Type B pancreatic cell (in vitro differentiated cells): ENCODE measurements at places on chromosomes 11 and 22. TPM values are rescaled to one million over a fixed set of nuclear protein-coding genes. Genes with fewer than 3 reads are reported as not detected.
A peak's percentile ranks its signal among the peaks of the same experiment; 100 is the strongest.

The ZBED5 gene
- total RNA-seq, result 54.6 and 88.0 TPM in 2 replicates

The HTR3B gene
- 0.17 TPM in 2 replicates for total RNA-seq

The PIWIL4 gene
- 4.2 and 11.6 TPM in 2 replicates for total RNA-seq

DNA sequence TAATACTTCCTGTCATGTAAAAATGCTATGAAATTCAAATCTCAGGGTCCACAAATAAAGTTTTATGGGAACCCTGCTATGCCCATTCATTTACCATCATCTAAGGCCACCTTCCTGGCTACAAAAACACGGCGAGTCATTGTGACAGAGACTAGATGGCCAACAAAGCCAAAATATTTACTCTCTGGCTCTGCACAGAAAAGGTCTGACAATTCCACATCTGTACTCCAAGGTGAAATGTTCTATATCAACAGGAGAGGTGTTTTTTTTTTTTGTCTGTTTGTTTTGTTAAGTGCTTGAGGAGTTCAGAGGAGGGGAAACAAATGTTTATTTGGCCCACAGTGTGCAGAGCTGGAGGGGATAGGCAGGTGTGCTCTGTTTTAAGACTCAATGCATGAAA is 18.6 kb upstream of the TMA7B start:
- DNase-seq, result no peak

The CATSPER1 gene
- not detected in 2 replicates for total RNA-seq

The LARGE1 gene
- total RNA-seq, result 62.4 and 96.6 TPM in 2 replicates

The GLYATL2 gene
- 0.58 TPM in 1 of 2 replicates, not detected in the other for total RNA-seq

DNA sequence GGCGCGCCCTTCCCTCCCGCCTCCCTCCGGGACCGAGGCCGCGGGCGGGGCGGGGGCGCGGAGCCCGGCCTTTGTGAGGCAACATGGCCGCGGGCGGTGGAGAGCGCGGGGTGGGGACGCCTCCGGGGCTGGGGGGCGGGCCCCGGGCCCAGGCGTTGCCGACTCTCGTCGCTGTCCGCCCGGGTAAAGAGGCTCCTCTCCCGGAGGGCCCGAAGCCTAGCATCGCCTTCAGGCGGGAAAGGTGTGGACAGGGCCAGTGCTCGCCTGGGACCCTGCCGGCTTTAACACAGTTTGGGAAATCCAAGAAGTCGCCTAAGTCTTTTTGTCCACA is 369 bp downstream of the DGCR8 start:
- no peak for DNase-seq

The NAALADL1 gene
- total RNA-seq, result 1.2 and 4.3 TPM in 2 replicates

GRCh38 chr11:68974421-68975194 is 6.2 kb downstream of the MRGPRD start:
- DNase-seq, result no peak

The CYP2D6 gene
- total RNA-seq, result 3.1 and 4.0 TPM in 2 replicates

DNA sequence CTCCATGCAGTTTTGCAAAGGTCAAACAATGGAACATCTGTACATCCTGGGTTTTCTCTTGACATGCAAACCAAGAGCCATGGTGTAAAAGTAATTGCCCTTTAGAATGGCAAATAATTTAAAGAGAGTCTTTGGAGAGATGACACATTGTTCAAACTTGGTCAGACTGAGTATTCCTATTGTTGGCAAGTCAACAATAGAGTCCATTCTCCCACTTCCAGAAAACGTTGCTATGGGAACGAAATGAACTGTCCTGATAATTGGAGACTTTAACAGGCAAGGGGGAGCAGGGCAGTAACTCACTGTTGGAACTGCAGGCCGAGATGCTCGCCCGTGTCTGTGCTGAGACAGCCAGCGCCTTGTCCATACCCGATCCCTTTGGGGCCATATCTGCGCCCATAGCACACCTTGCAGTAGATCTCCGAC is 13.9 kb downstream of the CSRP3 start:
- no peak for DNase-seq

GRCh38 chr11:71248251-71248570 is 4.2 kb downstream of the SHANK2 start:
- DNase-seq, result no peak

- DNase-seq, result no peak
Measured at GRCh38 chr11:396511-396947, 2.5 kb downstream of the PKP3 start.

GRCh38 chr11:29616611-29617010 is 400.2 kb downstream of the KCNA4 start:
- no peak for DNase-seq

- DNase-seq, result no peak
Measured at GRCh38 chr11:88569342-88569741, 231.8 kb upstream of the CTSC start.

GRCh38 chr22:46067159-46068111 is 82.9 kb upstream of the PPARA start:
- DNase-seq, result no peak

DNA sequence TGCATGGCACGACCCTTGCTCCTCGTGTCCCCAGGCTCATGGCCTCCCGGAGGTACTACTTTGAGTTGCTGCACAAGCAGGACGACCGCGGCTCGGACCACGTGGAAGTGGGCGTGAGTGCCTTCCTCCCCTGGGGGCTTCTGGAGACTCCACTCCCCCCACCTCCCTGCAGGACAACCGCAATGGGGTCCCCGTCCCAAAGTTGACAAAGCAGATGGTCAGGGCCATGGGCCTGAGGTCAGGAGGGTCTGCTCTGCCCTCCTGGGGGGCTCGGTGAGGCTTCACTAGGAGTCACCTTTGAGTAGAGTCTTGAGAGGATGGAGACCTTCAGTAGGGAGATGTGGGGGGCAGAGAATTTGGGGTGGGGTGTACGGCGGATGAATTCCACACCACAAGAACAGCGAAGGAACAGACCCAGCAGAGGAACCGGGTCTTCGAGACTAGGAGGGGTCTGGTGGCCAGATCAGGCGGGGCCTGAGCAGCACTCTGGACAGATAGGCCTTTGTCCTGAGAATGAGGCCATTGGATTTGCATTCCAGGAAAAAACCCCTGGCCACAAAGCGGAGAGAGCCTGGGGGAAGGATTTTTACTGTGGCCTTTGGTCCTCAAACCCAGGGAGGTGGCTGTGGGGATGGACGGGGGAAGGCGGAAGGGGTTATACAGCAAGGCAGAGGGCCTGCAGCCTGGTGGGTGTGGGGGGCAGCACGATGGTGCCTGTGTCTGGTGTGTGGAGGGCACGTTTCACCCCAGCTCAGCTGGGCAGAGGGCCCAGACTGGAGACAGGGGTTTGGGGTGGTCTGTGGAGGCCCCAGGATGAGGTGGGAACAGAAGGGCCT is 4.6 kb downstream of the B4GALNT4 start:
- no peak for DNase-seq

- DNase-seq, result no peak
Measured at GRCh38 chr11:70860888-70861287, 391.5 kb downstream of the SHANK2 start.

- DNase-seq, result peak; percentile 66
Measured at GRCh38 chr11:2662430-2663299, 37.1 kb downstream of the KCNQ1OT1 start.

The OR5B21 gene
- total RNA-seq, result not detected in 2 replicates

DNA sequence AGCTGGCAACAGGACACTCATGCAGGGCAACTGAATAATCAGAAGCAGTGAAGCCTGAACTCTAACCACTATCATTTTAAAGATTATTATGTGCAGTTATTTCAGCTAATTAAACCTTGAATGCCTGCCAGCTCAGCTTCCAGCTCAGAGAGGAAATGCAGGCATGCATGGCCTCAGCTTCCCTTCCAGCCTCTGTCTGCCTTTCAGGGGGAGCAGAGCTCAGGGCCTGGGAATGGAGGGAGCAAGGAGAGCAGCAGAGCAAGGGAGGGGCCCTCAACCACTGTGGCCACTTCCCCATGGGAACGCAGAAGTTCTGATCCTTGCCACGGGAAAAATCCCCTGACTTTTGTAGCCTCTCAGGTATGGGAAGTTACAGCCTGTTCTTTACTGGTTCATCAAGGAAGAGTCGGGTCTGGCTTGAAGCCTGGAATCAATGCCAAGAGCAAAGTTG is 32.5 kb upstream of the APLNR start:
- no peak for DNase-seq

- DNase-seq, result no peak
Measured at GRCh38 chr22:22410121-22410520, 98.4 kb downstream of the ZNF280B start.

The NKAPD1 gene
- total RNA-seq, result 27.4 and 31.2 TPM in 2 replicates

GRCh38 chr11:132972565-132972964 is 559.7 kb downstream of the OPCML start:
- DNase-seq, result no peak

DNA sequence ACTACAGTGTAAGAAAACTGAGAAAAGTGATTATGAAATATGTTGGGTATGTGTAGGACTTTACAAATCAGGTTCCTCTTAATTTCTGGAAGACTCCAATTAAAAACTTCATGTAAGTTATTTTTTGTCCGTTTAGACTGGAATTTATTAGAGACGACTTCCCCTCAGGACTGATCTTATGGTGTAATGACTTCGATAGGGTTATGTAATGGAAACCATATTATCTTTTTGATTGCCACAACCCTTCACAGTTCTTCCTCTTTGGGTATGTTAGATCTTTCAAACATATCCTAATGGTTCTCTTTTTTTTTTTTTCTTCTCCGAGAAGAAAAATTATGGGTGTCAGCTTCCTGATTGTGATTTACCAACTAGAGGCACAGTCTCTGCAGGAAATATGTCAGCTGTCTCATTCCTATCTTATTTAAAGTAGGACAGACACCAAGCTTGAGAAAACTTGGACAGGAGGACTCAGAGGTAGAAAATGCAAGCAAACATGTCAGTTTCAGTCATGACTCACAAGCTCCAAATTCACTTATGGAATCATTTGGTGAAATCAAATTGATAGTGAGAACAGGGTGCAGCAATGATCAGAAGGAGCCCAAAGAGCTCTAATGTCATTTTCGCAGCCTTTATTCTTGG is 11.1 kb upstream of the LDLRAD3 start:
- DNase-seq, result no peak

DNA sequence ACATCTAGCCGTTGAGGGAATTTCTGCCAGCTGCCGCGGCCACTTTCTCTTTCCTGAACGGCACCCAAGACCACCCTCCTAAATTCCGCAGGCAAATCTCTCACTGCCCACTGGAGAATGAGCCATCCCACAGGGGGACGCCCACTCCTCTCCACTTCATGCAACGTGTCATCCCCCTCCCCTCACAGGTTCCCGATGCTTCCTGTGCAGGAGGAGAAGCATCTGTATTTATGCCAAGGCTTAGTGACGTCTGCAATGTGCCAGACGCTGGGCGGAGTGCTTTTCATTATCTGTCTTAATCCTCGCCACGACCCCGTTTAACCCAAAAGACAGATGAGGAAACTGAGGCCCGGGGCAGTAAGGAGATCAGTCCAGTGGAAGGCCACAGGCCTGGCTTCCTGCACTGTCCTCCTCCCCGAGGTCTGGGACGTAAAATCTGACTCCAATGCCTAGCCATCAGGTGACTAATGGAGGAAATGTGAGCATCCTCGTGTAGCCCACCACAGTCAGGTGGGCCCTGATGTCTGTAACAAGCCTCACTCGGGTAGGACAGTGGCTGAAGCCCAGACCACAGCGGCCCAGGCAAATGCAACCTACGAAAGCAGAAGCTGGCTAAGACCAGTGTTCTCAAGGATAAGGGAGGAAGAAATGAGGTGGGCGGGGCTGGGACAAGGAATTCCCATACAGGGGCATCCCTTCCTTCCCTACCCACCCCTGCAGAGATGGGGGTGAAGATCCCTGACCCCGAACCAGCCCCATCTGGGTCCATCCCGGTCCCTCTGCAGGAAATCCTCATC is 23.1 kb downstream of the MN1 start:
- DNase-seq, result no peak

DNA sequence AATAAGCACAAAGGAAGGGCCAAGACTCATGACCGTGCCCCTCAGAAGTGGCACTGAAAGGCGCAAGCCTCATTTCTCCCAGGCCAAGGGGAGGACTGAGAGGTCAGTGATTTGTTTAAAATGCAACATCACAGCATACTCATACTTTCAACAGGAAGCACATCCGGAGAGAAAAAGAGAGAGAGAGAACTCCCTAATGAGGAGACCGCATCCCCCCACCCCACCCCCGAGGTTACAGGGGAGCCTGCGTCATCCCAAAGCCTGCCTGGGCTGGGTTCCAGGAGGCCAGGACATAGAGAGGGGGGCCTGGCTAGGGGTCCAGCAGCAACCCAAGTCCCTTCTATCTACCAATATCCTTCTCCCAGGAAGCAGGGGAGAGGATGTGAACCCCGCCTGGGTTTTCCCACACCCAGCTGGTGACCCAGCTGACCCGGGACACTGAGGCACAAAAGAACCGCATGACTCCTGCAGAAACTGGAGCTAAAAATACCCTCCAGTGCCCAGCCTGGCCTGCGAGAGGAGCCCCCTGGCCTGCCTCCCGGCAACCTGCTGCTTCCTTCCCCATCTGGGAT is 3.8 kb downstream of the CSNK1E start:
- DNase-seq, result no peak

- no peak for DNase-seq
Measured at GRCh38 chr11:8759634-8760033, 77.0 kb downstream of the RPL27A start.

DNA sequence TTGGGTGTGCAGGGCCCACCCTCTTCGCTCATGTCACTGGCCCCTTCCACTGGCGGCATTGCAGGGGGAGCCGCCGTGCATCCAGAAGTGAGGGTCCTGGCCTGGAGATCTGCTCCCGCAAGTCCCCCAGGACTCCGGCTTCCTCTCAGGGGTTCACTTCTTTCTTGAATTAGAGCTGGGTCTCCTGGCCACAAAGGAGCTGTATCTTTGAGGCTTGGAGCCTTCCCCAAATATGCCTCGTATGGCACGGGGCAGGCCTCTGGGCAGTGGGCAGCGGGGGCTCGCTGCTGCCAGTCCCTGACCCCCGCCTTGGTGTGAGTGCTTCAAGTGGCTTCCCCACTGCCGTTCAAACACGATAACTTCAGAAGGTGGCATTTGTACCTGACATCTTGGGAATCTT is 7.4 kb upstream of the IFITM3 start:
- DNase-seq, result no peak

- DNase-seq, result no peak
Measured at GRCh38 chr22:37818409-37819104, 4.6 kb upstream of the GALR3 start.

The MIAT gene
- 5.9 and 12.2 TPM in 2 replicates for total RNA-seq

DNA sequence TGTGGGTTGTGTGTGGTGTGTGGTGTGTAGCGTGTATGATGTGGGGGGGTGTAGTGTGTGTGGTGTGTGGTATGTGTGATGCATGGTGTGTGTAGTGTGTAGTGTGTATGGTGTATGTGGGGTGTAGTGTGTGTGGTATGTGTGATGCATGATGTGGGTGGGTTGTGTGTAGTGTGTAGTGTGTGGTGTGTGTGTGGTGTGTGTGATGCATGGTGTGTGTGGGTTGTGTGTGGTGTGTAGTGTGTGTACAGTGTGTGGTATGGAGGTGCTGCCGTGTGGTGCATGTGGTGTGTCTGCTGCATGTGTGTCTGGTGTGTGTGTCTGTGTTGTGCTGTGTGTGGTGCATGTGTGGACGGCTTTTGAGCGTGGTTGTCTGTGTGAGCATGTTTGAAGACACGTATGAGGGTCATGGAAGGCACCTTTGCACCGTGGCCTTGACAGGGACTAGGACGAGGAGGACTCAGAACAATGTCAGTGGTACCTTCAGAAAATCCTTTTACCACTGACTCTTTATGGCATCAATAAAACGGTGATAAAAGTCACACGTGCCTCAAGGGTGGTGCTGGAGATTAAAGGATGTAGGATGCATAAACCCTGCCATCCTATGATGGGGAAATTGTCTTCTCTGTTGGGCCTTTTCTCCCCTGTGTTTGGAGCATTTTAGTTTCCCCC is 328.7 kb upstream of the B3GAT1 start:
- no peak for DNase-seq

The TESMIN gene
- 6.7 and 9.7 TPM in 2 replicates for total RNA-seq
